ENCODE measurements at places on chromosomes 4 and X.

GRCh38 chr4:110653321-110654253 lies 30.7 kb upstream of the PITX2 start:
- no peak for DNase-seq

GRCh38 chr4:17587094-17587822 lies 10.3 kb downstream of the LAP3 start:
- DNase-seq: no peak

- DNase-seq: peak; percentile 15
These were observed 7.2 kb upstream of the DDX60L start for GRCh38 chr4:168487282-168488035.

DNA sequence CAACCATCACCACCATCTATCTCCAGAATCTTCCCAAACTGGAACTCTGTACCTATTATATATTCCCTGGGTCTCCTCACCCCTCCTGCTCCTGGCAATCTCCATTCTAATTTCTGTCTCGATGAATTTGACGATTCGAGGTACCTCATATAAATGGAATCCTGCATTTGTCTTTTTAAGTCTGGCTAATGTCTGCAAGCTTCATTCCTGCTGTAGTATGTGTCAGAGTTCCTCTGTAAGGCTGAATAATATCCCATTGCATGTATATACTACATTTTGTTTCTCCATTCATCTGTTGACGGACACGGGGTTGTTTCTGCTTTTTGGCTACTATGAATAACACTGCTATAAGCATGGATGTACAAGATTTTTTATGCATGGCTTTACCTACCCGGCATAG lies 19.5 kb downstream of the PRKG2 start:
- DNase-seq: no peak

GRCh38 chr4:154414371-154414770 lies 77.2 kb downstream of the DCHS2 start:
- DNase-seq: no peak

DNA sequence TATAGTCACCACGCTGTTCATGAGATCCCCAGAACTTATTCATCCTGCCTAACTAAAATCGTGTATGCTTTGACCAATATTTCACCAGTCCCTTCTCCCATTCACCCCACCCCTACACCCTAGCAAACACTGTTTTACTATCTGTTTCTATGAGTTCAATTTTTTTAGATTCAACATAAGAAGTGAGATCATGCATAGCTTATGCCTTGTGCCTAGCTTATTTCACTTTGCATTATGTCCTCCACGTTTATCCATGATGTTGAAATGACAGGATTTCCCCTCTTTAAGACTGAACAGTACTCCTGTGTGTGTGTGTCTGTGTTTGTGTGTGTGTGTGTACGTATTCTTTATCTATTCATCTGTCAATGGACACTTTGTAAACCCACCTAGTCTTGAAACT lies 16.8 kb downstream of the ANXA5 start:
- DNase-seq: no peak

DNA sequence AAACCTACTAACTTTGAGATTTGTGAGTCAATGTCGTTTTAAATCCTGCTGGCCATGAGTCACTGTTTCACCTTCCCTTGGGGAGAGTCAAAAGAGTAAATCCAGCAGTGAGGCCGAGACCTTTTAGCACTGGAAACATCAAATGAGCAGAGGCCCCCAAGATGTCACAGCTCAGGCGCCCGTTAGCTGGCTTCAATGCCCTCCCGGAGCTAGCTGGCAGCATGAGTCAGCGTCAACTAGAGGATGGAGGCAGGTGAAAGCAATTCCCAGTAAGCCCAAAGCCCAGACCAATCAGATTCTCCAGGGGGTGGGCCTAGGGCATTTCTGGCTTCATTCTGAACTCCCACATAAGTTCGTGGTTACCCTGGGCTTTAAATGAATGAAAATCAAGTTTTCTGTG lies 170.9 kb downstream of the CLCN4 start:
- no peak for DNase-seq

- peak; percentile 5 for DNase-seq
These were observed 48.3 kb upstream of the FAM9A start for GRCh38 chrX:8849458-8849857.

DNA sequence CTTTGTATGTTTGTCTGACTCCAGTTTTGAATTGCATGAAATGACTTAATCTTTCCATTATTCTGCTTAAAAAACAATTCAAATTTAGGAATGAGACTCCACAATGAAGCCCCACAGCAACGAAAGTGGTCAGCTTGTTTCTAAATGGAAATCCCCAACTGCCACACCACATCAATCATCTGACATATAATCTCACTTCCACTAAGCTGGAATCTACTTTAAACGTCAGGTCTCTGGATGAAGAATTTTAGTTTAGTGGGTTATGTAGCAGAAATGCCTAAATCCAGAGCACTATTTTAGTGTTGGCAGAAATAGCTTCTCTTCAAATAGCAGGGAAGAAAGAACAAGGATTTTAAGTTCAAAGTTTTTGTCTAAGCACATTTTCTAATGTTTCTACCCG lies 1.7 kb upstream of the BMP2K start:
- no peak for DNase-seq

DNA sequence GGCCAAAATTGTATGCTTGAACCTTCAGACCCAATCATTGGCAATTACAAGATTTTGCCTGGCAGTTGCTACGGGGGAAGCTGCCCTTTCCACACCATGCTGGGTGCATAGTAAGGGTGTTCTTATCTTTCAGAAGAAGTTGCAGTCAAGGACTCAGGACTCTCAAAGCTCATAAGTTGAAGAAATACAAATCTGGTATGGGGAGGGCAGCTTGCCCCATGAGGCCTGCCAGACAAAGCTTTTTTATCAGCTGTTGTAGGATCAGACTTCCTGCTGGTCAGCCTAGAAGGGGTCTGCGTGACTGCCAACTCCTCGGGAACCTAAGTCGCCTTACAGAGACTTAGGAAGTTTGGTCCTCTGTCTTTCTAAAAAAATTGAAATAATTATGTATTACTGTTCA lies 174.9 kb upstream of the TECRL start:
- DNase-seq: no peak

DNA sequence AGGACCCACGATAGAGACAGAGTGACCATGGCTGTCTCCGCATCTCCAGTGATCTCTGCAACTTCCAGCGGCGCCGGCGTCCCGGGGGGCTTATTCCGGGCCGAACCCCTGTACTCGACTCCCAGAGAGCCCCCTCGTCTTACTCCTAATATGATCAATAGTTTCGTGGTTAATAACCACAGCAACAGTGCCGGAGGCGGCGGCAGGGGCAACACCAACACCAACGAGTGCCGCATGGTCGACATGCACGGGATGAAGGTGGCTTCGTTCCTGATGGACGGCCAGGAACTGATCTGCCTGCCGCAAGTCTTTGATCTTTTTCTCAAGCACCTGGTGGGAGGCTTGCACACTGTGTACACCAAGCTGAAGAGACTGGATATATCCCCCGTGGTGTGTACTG lies 343 bp downstream of the DACH2 start:
- no peak for DNase-seq

DNA sequence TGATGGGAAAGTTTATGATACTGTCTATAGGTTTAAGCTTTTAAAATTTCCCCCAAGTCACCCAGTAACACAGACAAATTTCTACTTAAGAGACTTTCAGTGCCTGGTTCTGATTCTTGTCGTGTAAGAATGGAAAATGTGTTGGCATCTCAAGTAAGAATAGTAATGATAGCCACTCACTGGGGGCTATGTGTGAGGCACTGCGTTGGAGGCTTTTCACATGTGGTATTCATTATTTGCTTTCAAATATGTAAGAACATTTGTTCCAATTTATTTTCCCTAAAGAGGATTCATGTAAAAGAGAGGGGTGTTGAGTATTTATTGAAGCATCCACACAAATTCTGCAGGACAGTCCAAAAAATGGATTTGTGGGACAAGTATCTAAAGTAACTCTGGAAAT lies 143.6 kb downstream of the FNIP2 start:
- no peak for DNase-seq

GRCh38 chr4:84031401-84031800 lies 467.7 kb downstream of the NKX6-1 start:
- DNase-seq: no peak

DNA sequence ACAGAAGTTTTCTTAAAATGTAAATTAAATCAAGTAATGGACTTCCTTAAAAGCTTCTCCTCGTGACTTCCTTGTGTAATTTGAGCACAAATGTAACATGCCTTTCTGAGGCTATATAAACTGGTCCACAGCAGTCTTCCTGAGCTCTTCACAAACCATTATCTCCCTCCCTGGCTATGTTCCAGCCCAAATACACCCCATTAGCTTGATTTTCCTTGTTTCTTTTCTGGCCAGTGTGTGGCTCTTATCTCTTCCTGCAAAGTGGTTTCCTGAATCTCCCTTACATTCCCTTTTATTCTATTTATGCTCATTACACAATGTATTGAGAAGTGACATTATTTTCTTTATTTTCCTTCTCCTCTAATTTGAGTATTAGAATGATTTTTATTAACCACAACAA lies 1085.3 kb upstream of the PCDH10 start:
- DNase-seq: no peak

GRCh38 chr4:14386196-14386595 lies 616.1 kb upstream of the CPEB2 start:
- no peak for DNase-seq

- no peak for DNase-seq
These were observed 890.4 kb downstream of the SH3BGRL start for GRCh38 chrX:82092307-82092706.
